Breast epithelium (tissue), 4 donors: ENCODE measurements at places on chromosomes 16 and 17. TPM values are rescaled to one million over a fixed set of nuclear protein-coding genes. Genes with fewer than 3 reads are reported as not detected.

DNA sequence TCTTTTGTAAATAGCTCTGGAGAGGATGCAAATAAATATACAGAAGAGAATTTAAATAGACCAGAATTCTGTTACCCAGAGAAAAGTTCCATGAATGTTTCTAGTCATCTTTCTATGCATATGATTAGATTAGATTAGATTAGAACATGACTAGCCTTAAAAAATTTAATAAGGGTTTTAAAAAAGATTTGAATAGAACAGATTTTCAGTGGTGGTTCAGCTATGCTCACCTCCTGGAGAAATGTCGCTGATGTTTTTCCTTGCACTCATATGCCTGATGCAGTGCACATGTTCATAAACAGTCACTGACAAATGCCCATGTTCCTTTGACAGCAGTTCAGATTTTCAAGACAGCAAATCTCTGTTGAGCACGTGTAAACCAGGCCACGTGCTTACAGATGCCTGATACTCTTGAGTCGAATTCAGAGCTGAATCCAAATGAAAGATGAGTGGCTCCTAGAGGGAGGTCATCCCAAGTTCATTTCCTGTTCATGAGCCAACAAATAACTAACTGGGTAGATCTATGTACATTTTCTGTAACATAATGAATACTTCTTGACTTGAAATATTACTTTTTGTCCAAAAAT lies 19.9 kb upstream of the RAB11FIP4 start:
- no peak for DNase-seq
- no peaks in the 10 kb centered on the region for H3K27me3 ChIP-seq
- H3K4me1 ChIP-seq = no peaks in the 10 kb centered on the region
- no peak overlapping the region for H3K27ac ChIP-seq

ABI3 gene
- 5.2 TPM for total RNA-seq

- H3K4me1 ChIP-seq = peaks cover 15% of the 10 kb centered on the region
- DNase-seq = no peak
- H3K27ac ChIP-seq = no peak overlapping the region
- H3K4me3 ChIP-seq = no peak overlapping the region
- no peaks in the 10 kb centered on the region for H3K36me3 ChIP-seq
These were observed 1.0 kb upstream of the GLG1 start for GRCh38 chr16:74607962-74608356.

CHST5 gene
- 0.15 TPM for total RNA-seq

GRCh38 chr17:73231395-73231794 lies 30.3 kb downstream of the CPSF4L start:
- H3K27ac ChIP-seq = peak overlapping the region; percentile 92
- no peaks in the 10 kb centered on the region for H3K27me3 ChIP-seq
- H3K4me3 ChIP-seq = peak overlapping the region; percentile 99
- no peaks in the 10 kb centered on the region for H3K4me1 ChIP-seq

- no peaks in the 10 kb centered on the region for H3K27me3 ChIP-seq
- DNase-seq = no peak
- H3K36me3 ChIP-seq = no peaks in the 10 kb centered on the region
- H3K27ac ChIP-seq = no peak overlapping the region
These were observed 25.2 kb upstream of the SMPD3 start for GRCh38 chr16:68473358-68474070.

GRCh38 chr16:64356267-64356666 lies 765.6 kb downstream of the CDH11 start:
- no peak overlapping the region for H3K4me3 ChIP-seq
- H3K27ac ChIP-seq = no peak overlapping the region
- H3K36me3 ChIP-seq = no peaks in the 10 kb centered on the region
- DNase-seq = no peak

DNA sequence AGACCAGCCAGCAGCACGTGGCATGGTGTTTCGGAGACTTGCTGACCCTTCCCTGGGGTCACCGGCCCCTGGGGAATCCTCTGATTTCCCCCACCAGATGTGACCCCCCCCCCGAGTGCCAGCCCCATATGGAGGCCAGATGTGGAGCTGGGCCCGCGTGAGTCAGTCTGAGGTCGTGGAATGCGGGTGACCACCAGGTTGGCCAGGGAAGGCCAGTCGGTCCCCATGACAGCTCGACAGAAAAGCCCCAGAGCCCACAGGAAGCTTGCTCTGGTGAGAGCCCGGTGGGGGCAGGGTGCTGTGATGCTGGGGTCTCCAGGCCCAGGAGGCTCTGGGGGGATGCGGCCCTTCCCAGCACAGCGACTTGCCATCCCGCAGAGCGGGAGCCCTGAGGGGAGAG lies 209.0 kb downstream of the NTN1 start:
- H3K27me3 ChIP-seq = no peaks in the 10 kb centered on the region
- H3K27ac ChIP-seq = no peak overlapping the region
- no peak for DNase-seq
- no peak overlapping the region for H3K4me3 ChIP-seq

DNA sequence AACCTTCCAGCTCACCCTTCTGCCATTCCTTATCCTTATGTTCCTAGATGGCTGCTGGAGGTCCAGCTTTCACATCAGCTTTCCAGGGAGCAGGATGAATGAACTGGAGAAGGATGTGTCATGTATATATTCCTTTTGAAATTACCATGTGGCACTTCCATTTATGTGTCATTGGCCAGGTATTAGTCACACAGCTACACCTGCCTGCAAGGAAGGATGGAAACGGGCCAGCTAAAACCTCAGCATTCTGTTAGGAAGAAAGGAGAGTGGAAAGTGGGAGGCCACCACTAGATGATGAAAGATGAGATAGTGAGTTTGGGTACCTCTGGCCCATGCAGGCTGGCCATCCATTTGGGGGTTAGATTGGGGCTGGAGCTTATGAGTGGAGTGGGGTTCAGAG lies 67.5 kb downstream of the KSR1 start:
- H3K27me3 ChIP-seq = no peaks in the 10 kb centered on the region
- H3K4me1 ChIP-seq = no peaks in the 10 kb centered on the region
- DNase-seq = no peak
- no peak overlapping the region for H3K4me3 ChIP-seq

B9D1 gene
- 14.4 TPM for total RNA-seq

DNA sequence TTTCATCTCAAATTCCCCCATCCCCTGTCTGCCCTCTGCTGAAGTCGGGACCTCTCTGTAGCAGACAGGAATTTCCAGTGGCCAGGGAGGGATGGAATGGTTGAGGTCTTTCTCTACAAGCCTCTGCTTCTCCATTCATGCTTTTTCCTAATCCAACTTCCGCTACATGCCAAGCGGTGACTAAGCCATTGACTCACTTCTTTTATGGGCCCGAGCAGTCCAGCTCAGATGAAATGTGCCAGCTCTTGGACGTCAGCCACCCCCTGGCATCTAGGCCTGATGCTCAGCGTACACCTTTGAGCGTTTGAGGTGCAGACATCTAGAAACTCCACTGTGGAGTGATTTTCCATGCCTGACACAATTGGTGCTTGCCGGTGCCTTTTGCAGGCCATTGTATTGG lies 40.7 kb upstream of the GPR139 start:
- no peaks in the 10 kb centered on the region for H3K4me1 ChIP-seq
- no peak overlapping the region for H3K27ac ChIP-seq
- H3K36me3 ChIP-seq = no peaks in the 10 kb centered on the region
- DNase-seq = no peak
- no peaks in the 10 kb centered on the region for H3K27me3 ChIP-seq
- H3K4me3 ChIP-seq = no peak overlapping the region

DNA sequence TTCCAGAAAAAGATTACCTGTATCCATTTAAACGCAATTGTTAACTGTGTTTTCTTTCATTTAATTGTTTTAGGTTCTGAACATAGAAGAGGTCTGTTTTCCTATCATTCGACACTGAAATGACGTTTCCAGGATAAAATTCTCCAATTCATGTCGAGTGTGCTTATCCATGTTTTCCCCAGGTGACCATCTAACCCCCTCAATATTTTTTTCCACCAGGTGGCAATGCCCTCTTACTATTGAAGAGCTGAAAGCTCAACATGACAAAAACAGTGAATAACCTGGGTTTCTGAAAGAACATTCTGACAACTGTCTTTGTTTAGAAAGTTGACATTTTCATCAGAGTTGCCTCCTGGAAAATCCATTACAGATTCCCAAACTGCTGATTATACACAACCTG lies 948.7 kb downstream of the KCNJ2 start:
- no peak overlapping the region for H3K27ac ChIP-seq
- H3K4me3 ChIP-seq = no peak overlapping the region
- no peak for DNase-seq
- no peaks in the 10 kb centered on the region for H3K36me3 ChIP-seq
- no peaks in the 10 kb centered on the region for H3K27me3 ChIP-seq

DNA sequence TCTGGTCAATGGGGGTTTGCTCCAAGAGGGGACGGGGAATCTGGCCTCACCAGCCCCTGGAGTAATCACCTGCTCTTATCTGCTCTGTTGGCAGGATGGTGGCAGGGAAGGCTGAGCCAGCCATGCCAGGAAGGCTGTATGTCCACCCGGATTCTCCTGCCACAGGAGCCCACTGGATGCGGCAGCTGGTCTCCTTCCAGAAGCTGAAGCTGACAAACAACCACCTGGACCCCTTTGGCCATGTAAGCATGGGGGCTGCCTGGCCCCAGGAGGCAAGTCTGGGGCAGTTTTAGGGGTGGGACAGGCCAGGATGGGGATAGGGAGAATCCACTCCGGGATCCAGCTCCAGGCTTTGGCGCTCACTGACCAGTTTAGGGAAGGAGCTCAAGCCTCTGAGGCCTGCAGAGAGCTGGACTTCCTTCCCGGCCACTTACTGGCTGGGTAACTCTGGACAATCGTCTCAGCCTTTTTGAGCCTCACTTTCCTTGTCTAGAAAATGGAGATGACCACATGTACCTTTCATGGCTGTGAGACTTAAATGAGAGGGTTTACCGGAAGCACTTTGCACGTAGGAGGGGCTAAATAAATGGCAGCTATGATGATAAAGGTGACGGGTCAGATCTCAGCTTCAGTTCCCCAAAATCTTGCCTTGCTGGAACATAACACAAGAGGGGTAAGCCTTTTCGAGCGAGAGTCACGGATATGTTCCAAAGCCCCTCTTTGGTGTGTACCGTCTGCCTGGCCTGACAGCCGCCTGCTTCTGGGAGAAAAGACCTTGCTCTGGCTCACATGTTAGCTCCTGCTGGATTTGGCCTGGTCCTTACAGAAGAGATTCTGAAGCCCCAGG lies 15.4 kb downstream of the TBX4 start:
- no peaks in the 10 kb centered on the region for H3K36me3 ChIP-seq
- H3K4me1 ChIP-seq = no peaks in the 10 kb centered on the region
- H3K4me3 ChIP-seq = no peak overlapping the region
- no peaks in the 10 kb centered on the region for H3K27me3 ChIP-seq
- no peak overlapping the region for H3K27ac ChIP-seq

DNA sequence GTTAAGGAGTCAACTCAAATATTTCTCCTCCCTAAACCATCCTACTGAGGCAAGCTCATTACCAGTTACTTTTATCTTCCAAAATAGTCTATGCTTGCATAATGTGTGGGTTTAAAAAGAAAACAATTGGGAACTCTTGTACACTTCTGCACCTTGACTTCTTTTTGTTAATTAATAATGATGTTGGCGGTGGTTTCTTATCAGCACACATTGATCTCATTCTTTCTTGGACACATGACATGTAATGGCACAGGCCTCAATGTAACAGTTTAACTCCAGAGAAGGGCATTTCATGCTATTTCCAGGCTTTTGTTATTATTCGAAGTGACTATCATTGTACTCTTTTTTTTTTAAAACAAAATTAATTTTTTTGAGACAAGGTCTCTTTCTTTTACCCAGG lies 7.8 kb downstream of the PLCG2 start:
- no peak overlapping the region for H3K4me3 ChIP-seq
- no peak for DNase-seq
- no peaks in the 10 kb centered on the region for H3K36me3 ChIP-seq

GP1BA gene
- not detected for total RNA-seq

- no peaks in the 10 kb centered on the region for H3K4me1 ChIP-seq
- no peaks in the 10 kb centered on the region for H3K36me3 ChIP-seq
- no peak overlapping the region for H3K27ac ChIP-seq
- H3K4me3 ChIP-seq = peak overlapping the region; percentile 36
These were observed 20.7 kb downstream of the DNAH9 start for GRCh38 chr17:11618861-11619566.

DNA sequence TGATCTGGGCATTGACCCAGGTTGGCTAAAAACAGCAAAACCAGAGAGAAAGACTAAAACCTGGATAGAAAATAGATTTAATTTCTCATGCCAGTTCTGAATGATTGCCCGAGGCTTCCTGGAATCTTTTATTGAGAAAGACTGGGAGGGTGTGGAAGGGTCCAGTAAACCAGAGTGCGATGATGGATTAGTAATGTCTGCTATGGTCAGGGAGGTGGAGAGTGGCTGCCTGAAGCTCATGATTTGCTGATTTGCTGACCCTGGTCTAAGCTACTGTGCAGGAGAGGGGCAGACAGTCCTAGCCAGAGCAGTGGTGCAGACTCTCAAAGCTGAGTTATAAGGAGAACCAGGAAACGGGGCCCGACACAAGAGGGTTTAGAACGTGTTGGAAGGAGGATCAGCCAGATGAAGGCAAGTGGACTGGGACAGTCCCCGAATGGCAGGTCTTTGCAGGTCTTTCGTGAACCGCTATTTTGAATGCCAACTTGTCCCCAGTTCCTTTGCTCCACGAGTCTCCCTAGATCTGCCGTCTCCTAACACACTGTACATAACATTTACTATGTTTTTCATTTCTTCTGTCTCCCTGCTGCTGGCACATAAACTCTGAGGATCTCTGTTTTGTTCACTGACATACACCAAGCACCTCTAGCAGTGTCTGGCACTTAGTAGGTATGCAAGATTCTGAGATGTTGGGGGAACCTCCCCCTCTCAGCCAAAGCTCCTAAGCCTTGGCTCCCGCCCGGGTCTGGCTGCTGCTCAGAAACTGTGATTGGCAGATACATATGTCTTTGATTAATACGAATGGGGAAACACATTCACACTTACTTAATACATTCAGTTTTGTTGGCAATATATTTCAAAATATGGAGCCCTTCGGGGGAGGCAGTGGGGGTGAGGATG lies 237.3 kb upstream of the TNRC6C start:
- H3K27me3 ChIP-seq = no peaks in the 10 kb centered on the region
- H3K4me3 ChIP-seq = no peak overlapping the region
- DNase-seq = no peak
- no peak overlapping the region for H3K27ac ChIP-seq
- no peaks in the 10 kb centered on the region for H3K4me1 ChIP-seq

DNAH2 gene
- total RNA-seq = 1.5 TPM

GRCh38 chr17:36592316-36592715 lies 637 bp downstream of the DHRS11 start:
- DNase-seq = no peak
- H3K36me3 ChIP-seq = no peaks in the 10 kb centered on the region
- H3K4me3 ChIP-seq = peak overlapping the region; percentile 97
- no peaks in the 10 kb centered on the region for H3K27me3 ChIP-seq
- no peak overlapping the region for H3K27ac ChIP-seq
- peaks cover 3% of the 10 kb centered on the region for H3K4me1 ChIP-seq

GRCh38 chr16:8178271-8178670 lies 412.0 kb downstream of the TMEM114 start:
- no peaks in the 10 kb centered on the region for H3K4me1 ChIP-seq
- no peak for DNase-seq
- H3K27me3 ChIP-seq = no peaks in the 10 kb centered on the region
- H3K27ac ChIP-seq = no peak overlapping the region
- H3K36me3 ChIP-seq = no peaks in the 10 kb centered on the region

- no peaks in the 10 kb centered on the region for H3K4me1 ChIP-seq
- peaks cover 84% of the 10 kb centered on the region for H3K27me3 ChIP-seq
- no peak for DNase-seq
- H3K36me3 ChIP-seq = no peaks in the 10 kb centered on the region
- no peak overlapping the region for H3K4me3 ChIP-seq
- H3K27ac ChIP-seq = no peak overlapping the region
These were observed 6.0 kb downstream of the C1QTNF8 start for GRCh38 chr16:1089822-1090619.

- no peak for DNase-seq
- no peaks in the 10 kb centered on the region for H3K27me3 ChIP-seq
These were observed 572.6 kb upstream of the EEF2KMT start for GRCh38 chr16:5670198-5670597.

MRTFB gene
- total RNA-seq = 115 TPM

- H3K36me3 ChIP-seq = no peaks in the 10 kb centered on the region
- H3K27ac ChIP-seq = no peak overlapping the region
- DNase-seq = no peak
- H3K4me3 ChIP-seq = no peak overlapping the region
These were observed 19.5 kb downstream of the TNFRSF13B start for GRCh38 chr17:16952401-16952800.
